T-helper 2 cell treated with Interferon-gamma antibody and Interleukin-4, amounts not matched to agents 5 μg/mL and 100 μg/mL, for 36 hours (primary cell): ENCODE measurements at places on chromosomes 11 and 22.

GRCh38 chr11:119376197-119376847, 5.2 kb downstream of the USP2 start:
- DNase-seq, result no peak

- no peak for DNase-seq
Observed at GRCh38 chr11:129613071-129613470, 202.6 kb upstream of the TMEM45B start.

DNA sequence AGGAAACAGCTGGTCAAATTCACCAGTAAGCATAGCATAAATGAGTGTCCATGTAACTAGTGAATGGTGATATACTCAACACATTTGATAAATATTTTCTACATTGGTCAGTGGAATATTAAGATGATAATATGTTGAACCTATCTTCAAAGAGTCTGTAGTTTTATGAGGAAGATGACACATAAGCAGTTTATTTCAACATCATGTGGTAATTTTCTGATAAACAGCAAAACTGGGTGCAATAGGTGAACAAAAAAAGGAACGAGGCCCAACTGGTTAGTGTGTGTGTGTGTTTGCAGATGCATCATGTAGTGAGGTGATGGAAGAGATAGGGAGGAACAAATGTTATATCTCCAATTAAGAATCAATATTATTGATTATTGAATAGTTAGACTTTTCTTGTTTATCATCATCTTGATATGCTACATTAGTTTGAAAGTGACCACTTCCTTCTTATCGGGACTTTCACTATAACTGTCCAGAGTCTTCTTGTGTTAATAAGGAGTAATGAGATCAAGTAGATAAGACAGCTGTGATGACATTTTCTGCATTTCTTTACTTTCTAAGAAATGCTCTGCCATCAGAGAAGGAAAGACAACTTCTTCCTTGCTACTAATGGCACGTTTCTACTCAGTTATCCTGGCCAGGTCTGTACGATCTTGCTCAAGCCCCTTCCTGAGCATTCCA, 270.7 kb downstream of the ETS1 start:
- no peak for DNase-seq

- DNase-seq, result no peak
Observed at GRCh38 chr11:100730266-100730665, 43.2 kb downstream of the ARHGAP42 start.

DNA sequence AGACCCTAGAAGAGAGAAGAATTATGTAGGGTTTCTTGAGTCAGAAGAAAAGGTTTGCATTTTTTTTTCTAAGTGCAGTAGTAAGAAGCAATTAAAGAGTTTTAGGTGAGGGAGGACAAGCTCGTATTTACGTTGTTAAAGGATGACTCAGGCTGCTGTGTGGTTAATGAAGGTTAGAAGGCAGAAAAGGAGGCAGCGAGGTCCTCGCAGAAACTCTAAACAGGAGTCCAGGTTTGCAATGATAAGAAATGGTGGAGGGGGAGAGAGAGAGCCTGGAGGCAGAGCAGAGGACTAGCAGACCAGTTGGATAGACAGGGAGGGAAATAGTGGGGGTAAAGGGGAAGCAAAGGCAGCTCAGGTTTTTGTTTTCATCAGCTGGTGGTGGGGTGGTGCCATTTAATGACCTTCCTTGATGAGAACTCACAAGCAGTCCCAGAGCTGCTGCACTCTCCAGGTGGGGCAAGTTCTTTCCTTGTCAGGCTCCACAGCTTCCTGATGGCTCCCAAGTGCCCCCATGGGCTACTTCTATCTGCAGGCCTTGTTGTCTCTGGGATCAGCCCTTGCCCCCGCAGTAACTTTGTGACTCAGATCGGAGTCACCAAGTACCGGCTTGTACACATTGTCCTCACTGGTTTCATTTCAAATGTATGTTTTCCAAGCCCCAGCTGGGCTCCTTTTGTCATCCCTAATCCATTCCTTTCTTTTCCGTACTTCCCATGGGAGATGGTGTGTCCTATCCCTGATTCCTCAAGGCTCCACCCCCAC, 8.3 kb upstream of the INSC start:
- no peak for DNase-seq

- no peak for DNase-seq
Observed at GRCh38 chr11:69778373-69778772, 3.2 kb upstream of the FGF4 start.

- DNase-seq, result no peak
Observed at GRCh38 chr11:95398437-95399112, 167.6 kb upstream of the SESN3 start.

- DNase-seq, result no peak
Observed at GRCh38 chr11:64729851-64730382, 6.9 kb upstream of the NRXN2 start.

DNA sequence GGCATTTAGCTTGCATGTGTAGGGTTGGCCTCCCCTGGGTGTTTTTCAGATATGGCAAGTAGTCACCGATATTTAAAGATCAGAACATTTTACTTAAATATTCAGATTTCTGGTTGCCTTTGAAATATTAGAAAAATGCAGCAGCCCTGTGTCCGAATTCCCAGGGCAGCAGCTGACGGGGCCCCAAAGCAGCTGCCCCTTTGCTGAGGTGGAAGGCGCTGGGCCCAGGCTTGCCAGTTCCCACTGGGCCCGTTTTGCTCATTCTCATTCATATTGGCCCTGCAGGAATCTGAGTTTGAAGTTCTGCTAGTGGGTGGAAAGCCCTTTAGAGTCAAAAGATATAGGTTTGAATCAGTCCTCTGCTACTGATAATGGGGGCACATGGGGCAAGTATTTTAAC, 692.1 kb downstream of the OPCML start:
- DNase-seq, result no peak
